NCI-H345 (cell line): ENCODE measurements at places on chromosomes 16 and 17.
A peak's percentile ranks its signal among the peaks of the same experiment; 100 is the strongest.

DNA sequence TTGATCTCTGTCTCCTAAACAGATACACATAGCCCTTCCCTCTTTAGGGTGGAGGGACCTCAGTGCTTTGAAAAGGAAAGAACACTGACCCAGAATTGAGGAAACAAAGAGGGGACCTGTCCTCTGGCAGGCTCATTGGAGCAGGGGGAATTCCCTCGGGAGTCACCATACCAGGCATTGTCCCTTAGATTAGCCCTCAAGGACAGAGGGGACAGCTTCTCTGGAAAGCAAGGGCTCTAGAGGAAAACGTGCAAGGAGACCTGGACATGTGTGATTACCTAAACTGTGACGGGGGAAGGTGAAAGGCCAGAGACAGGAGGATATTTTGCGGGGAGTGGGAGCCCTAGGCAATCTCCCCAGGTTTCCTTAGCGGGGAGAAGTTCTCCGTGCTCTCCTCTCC lies 7.6 kb upstream of the FZD2 start:
- no peak for DNase-seq

DNA sequence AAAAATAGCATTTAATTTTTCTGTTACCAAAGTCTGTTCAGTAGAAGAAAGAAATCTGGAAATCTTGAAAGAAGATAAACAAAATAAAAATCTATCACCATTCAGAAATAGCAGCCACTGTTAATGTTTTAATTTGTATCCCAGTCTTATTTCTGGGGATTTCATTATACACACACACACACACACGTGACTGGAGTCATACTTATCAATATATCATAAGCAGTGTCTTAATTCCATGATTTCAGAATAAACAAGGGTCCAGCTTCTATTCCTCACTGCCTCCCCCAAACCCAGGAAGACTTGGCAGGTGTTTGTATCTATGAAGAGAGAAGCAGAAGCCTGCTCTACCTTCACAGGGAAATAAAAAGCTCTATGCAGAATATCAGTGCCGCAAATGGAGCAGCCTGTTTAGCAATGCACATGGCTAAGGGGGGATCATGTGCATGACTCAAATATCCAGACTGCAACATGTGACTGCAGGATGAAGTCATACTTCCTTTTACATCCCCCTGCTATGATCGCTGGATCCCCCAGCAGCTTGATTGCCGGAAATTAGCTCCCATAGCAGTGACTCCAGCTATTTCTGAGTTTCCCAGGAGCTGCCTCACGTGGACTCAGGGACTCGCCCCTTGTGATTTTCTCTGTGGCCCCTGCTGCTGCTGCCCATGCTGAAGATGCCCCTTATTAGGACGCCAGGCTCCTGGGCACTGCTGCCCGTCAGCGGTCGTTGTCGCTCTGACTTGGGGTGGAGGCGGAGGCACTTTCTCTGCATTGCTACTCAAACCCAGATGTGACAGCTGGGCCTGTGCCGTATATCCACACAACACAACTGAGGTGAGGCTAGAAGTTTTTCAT lies 341.0 kb downstream of the CPPED1 start:
- DNase-seq, result no peak

DNA sequence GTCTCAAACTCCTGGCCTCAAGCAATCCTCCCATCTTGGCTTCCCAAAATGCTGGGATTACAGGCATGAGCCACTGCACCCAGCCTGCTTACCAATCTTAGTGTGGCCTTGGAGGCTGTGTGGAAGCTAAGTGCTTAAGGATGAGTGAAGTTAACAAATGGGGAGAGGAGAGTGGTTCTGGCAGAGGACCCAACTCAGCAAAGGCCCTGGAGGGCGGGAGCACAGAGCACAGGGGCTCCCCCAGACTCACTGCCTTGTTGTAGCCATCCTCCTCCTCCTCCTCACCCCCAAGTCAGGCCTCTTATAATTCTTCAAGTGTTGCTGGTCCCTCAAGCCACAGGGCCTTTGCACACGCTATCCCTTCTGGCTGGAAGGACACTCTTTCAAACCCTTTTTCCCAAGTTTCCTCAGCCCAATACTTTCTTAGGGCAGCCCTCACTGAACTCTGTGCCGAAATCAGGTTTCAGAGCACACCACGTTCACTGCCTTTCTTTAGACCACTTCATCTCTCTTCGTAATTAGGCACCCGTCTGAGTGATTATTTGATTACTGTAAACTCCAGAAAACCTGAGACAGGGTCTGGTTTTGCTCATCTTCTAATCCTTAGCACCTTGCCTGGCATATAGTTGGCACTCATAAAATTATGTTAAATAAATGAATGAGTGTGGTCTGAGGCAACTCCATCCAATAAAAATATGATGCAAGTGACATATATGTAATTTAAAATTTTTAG lies 23.4 kb downstream of the NGFR start:
- DNase-seq, result no peak

DNA sequence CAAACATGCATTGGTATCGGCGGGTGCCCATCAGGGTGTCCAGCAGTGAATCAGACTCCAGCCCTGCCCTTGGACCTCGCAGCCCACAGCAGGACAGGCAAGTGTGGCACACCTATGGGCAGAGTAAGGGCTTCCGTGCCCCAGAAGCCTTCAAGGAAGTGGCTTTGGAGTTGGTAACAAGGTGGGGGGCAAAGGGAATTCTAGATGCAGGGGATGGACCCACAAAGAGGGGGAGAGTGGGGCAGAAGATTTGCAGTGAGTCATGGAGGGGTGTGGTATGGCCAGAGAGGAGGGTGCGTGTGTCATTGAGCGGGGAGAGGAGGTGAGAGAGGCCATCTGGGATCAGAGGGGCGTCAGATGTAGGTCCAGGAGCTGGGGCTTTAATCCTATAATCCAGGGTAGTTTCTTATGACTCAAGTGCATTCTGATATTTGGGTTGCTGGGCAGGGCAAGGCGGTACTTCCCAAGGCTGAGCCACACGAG lies 8.5 kb upstream of the SPNS2 start:
- no peak for DNase-seq

- no peak for DNase-seq
Observed at GRCh38 chr16:86986809-86987487, 330.2 kb downstream of the C16orf95 start.

- no peak for DNase-seq
Observed at GRCh38 chr17:17161759-17162158, 44.4 kb downstream of the PLD6 start.

- DNase-seq, result no peak
Observed at GRCh38 chr16:49602201-49602975, 228.8 kb downstream of the C16orf78 start.

GRCh38 chr17:81241648-81242420 lies 2.7 kb downstream of the NDUFAF8 start:
- peak; percentile 68 for DNase-seq

- DNase-seq, result no peak
Observed at GRCh38 chr17:82493226-82493781, 26.2 kb upstream of the FOXK2 start.

DNA sequence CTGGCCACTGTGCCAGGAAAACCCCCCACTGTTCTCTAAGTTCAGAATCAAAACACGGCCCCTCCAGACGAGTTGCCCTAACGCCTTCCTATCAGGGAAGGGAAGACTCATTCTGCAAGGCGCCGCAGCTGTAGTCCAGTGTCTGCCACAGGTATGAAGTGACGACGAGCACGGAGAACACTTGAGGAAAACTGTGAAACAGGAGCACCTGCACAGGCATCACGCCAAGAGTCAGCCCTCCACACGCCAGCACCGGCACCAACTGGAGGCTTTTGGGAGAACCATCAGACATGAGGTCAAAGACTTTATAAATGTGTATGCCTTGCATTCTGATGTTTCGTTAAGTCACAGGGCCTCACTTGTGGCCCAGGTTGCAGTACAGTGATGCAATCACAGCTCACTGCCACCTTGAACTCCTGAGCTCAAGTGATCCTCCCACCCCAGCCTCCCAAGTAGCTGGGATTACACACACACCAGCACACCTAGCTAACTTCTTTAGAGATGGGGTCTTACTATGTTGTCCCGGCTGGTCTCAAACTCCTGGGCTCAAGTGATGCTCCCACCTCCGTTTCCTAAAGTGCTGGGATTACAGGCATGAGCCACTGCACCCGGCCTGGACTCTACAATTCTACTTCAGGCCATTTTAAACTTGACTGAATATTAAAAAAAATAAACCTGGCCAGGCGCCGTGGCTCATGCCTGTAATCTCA lies 22.9 kb downstream of the KLHDC4 start:
- DNase-seq, result no peak

DNA sequence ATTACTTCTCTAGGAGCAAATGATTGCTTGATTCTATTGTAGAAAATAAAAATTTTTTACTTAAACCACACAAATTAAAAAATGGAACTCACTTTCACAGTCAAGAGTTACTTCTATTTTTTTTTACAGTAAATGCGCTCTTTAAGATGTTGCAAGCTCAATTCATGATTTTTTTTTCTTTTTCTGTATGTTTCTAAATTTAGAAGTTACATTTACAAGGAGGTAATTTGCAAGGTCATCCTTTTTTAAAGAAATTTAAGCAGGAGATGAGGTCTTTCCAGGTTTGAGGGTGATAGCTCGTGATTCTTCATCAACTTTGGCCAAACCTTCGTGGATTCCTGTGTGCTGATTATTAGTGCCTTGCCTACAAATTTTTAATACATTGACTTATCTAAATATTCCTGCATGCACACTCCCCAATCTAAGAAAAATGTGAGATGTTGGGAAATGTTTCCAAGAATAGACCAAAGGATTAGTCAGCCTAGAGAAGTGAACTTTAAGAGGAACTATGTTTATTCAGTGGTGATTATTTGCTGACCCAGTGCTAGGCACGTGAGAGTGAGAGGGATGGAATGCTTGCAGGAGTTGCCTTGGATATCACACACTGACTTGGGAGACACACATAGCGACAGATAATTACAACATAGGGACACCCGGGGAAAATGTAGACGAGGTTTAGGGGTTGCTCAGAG lies 429.8 kb downstream of the MAF start:
- no peak for DNase-seq
